NT2/D1 (cell line): ENCODE measurements at places on chromosomes 2 and 18.

DNA sequence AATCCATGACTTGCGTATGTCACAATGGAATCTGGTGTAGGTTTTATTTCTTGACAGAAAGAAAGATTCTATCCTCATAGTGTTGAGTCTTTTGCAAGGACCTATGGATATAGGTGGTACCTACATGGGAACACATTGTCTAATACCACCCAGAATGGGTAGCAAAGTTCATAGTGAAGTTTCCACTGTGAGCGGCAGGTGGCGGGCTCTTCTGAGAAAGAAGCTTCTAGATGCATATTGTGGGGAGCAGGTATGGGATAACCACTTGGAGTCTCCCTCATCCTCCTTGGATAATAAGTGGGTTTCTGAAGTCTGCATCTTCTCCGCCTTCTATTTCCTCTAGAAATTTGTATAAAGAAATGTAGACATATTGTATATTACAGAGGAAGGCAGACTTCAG, 44.9 kb downstream of the LINC00305 start:
- DNase-seq: no peak

DNA sequence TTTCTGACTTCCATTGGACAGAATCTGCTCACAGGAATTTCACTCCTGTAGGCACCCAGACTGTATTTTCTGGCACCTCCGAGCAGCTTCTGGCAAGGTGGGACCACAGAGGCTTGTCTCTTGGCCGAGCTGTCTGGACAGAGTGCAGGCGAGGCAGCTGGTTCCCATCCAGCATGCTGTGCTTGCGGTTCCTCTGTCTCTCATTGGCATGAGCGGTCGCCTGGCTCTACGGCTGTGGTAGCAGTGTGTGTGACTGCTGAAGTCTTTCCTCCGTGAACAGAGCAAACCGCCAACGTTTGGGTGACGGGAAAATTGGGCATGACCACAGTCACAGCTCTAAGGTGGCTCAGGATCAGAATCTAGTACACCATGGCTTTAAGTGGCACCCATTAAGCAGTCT, 411.7 kb upstream of the NETO1 start:
- DNase-seq: no peak

- DNase-seq: no peak
These were observed 23.1 kb downstream of the PPM1B start for GRCh38 chr2:44191739-44192138.

- DNase-seq: no peak
These were observed 53.1 kb downstream of the ZNF521 start for GRCh38 chr18:25298853-25299274.

DNA sequence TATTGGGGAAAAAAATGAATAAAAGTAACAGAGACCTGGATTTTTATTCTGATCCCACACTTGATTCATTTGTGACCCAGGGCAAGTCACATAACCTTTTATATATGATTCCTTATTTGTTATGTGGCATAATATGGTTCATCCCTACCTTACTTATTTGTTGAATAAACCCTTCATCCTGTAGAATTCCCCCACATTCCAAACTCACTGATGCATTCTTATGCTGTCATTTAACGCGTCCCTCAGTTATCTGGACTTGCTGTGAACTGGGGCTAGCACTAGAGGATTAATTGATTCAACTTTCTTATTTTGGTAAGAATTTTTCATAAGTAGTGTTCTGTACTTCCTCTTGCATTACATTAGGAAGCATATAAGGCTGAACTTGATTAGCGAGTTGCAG, 384.7 kb upstream of the RAB12 start:
- no peak for DNase-seq

DNA sequence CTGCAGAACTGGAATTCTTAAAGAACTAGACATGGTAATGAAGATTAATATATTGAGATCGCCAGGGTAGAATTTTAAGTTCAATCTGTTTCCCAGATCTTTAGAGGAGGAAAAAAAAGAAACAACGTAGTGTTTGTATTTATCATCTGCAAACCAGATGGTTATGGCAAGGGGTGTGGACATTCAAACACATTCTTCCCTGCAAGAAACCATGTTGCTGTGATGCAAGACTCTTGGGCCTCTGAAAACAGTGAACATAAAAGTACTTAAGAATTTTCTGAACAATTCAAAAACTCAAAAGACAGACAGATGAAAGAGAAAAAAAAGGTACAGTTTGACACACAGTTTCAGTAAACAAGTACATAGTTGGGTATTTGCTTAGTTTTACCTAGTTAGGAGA, 35.6 kb downstream of the COL5A2 start:
- no peak for DNase-seq

DNA sequence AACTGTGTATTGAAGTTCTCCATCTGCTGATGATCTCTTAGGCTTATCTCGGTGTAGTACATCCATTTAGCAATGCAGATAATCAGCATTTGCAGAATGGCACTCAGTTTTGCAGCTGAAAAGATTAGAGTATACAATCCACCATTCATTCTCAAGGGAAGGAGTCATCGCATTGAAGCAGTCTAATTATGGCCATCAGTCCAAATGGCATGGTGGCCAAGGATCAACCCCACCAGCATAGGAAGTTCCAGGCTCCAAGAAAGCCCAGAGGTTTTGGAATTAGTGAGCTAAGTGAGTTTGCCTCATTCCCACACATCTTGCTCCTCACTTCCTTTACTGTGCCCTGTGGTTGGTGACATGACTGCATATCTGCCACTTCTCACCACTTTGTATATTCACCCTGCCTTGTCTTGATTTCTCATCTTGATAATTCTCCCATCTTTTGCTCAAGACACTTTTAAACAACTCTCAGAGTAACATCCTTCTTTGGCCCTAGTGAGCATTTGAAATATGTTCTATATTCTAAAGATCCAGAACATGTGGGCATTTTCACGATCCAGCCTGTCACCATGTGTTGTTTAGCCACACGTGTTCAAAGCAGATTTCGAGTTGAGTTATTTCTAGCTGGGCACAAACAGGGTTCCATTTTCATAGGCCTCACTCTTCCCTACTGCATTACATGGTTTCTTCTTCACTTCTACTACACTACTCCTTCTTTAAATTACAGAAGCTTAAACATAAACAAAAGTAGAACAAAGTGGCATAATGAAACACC, 1119.8 kb downstream of the TSN start:
- no peak for DNase-seq

- DNase-seq: no peak
These were observed 10.3 kb upstream of the CTAGE1 start for GRCh38 chr18:22427822-22428549.

DNA sequence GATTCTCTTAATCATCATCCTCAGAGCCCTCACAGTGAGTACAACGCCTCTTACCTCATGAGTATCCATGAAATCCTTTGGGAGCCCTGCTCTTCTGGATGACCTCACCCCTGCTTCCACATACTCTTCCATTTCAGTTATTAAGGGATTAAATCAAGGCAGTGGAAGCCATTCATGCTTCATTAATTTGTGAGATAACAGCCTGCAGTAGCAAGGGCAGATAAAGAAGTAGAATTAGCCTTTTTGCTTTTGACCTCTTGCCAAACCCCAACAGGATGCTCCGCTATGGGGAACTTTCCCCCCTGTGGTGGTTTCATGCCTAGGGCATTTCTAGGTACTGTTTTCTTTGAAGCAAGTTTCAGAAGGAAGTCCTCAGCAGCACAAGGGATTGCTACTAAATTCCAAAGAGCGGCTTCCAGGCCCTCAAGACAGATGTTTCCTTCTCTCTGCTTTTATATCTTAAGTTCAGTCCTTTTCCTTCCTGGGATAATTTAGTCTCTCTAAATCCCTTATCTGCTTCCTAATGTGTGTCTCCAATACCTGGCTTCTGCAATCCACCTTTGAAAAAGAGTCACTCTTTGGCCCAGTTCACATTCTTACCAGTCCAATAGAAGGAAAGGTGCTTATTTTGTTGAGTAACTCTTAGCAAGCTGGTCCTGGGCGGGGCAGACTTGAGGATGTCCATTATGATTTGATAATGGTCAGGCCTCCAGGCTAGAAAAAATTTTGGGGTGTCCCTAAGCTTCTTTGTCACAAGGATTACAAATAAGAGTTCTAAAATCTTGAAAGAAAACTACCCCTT, 76.9 kb downstream of the MYO1B start:
- peak; percentile 70 for DNase-seq

DNA sequence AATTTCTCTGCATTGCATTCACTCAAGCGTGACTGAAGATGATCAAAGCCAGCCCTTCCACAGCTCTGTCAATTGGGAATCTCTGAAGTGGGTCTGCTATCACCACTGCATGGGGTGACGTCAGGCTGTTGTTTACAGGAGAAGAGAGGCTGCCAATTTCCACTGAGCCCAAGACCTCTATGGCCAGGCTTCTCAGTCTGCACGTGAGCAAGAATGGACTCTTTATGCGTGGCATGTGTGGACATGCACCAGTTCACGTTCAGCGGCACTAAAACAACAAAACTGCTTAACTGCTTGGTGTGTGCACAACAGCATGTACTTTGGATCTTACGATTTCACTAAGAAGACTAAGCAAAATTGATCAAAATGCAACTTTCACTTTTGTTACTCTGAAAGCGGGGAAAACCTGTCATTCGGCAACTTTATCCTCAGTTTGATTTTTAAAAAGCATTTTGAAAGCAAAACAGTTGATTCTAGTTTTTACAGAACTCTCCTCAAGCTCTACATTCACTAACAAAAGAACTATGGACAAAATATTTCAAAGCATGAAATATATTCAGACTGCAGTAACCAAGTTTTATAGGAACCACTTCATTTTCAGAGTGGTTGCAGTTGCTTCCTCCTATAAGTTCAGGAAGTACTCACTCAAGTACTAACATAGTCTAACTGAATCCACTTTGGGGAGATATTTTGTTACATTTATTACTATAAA, 77.0 kb upstream of the SERTAD2 start:
- no peak for DNase-seq

DNA sequence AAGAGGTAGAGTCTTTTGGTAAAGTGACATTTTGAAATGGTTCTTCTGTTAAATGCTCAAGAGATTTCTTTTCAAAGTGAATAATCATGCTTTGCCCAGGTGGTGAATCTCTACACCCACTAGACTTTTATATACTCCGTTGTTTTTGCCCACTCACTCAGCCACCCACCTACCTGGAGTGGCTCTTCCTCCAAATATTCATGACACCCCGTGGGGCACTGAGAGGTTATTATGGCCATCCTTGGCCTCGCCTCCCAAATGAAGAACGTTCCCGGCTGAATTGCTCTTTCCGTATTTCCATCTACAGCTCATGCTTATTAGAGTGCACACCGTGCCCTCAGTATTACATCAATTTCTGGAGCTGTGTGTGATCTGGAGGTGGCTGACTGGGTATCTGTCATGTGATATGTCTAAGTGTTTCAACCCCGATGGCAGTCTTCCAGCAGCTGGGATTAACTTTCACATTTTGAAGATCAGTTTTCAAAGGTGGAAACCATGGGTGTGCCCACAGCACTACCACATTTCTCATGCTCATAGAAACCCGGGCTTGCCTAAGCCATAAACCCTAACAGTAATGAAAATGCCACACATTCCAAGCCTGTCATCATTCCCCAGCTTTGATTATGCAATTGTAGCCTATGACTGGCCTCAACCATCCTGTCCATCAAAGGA, 406.6 kb upstream of the MMADHC start:
- no peak for DNase-seq

- peak; percentile 55 for DNase-seq
These were observed 167.4 kb downstream of the SP3 start for GRCh38 chr2:173797586-173798263.

- DNase-seq: no peak
These were observed 87.6 kb upstream of the FAM110C start for GRCh38 chr2:133675-134593.

DNA sequence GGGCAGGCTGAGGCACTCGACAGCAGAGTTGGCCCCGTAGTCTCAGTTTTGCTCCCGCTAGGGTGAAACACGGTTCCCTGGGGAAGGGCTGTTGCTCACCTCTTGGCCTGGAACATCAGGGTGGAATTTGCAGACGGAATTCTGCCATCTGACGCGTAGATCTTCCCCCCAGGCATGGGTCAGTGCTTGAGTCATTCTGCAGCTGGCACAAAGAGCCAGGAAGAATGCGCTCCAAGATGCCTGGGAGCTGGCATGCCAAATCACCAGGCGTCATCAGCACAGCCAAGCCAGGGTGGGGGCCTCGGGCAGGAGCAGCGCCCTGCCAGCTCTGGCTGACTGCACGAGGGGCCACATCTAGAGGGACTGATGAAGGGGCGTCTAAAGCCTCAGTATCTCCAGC, 42.7 kb downstream of the ODC1 start:
- DNase-seq: no peak

- DNase-seq: no peak
These were observed 43.2 kb upstream of the CAB39 start for GRCh38 chr2:230669386-230669950.

GRCh38 chr2:180572346-180572745, 408.1 kb upstream of the UBE2E3 start:
- no peak for DNase-seq

GRCh38 chr2:28322456-28322855, 70.2 kb upstream of the FOSL2 start:
- no peak for DNase-seq

DNA sequence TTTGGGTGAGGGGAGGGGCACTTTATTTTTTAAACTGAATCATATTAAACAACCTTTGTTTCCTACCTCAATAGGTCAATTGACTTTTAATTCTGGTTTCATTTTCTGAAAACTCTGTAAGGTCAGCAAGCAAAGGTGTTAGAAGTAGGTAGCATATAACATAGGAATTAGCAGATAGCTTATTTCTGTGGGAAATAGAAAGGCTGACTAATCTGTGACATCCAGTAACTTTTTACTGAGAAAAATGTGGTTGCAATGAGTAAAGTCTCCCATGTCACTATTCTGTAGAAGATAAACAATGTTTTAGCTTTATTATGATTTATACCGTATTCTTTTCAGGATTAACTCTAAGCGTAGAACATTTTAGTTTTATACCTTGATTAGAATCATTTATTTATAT, 240.4 kb downstream of the PLCL1 start:
- no peak for DNase-seq

- DNase-seq: no peak
These were observed 17.6 kb upstream of the ADI1 start for GRCh38 chr2:3536682-3537632.

DNA sequence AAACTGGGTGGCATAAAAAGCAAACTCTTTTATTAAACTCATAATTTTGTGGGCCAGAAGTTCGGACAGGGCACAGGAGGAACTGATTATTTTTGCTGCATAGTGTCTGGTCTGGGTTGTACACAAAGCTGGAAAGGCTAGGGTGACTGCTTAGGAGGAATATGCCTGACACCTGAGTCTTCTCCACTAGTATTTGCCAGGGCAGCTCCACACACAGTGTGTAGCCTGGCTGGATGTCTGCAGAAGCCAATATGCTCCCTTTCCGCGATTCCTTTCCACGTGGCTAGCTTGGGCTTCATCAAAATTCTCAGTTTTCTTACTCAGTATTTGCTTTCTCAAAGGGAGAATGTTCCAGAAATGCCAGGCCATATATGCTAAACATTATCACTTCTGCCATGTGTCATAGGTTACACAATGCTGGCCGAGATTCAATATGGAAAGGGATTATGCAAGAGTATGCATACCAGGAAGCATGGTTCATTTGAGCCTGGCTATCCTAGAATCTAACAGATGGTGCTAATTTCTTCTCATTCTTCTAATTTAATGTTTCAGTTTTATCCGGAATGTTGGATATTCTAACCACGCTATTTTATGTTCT, 142.7 kb upstream of the DOK6 start:
- no peak for DNase-seq

- no peak for DNase-seq
These were observed 368.0 kb upstream of the MYT1L start for GRCh38 chr2:2699121-2699505.

- DNase-seq: no peak
These were observed 66.7 kb downstream of the PDE1A start for GRCh38 chr2:182359990-182360662.
